ENCODE measurements at places on chromosomes 7 and 10.

DNA sequence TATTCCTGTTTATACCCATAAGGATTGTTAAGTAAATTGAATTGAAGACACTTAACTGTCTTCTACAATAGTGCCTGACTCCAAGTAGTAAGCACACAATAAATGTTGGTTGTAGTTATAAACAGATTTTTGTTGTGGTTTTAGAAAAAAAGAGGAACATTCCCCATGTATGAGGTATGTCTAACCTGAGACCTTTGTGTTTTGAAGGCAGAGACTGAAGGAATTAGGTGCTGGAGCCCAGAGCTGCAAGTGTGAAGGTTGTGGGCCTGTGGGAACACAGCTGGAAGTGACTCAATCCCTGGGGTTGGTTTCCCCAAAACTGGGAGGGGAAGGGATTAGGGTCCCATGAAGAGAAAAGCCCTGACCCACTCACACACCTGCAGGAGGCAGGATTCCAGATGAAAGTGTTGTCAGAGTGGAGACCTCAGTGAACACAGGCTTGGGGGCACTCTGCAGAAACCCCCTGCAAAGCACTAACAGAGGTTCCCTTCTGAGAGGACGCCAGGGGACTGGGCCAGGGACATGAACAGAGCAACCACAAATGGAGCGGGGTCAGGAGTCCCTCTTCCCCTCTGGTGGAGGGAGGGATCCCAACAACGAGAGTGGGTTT, 265.1 kb upstream of the KLF14 start:
- DNase-seq = no peak

- DNase-seq = no peak
These were observed 9.5 kb downstream of the PPA1 start for GRCh38 chr10:70223728-70224127.

GRCh38 chr10:59093461-59093860, 83.0 kb upstream of the PHYHIPL start:
- DNase-seq = no peak

- DNase-seq = no peak
These were observed 17.5 kb downstream of the STEAP1B start for GRCh38 chr7:22482503-22482902.

DNA sequence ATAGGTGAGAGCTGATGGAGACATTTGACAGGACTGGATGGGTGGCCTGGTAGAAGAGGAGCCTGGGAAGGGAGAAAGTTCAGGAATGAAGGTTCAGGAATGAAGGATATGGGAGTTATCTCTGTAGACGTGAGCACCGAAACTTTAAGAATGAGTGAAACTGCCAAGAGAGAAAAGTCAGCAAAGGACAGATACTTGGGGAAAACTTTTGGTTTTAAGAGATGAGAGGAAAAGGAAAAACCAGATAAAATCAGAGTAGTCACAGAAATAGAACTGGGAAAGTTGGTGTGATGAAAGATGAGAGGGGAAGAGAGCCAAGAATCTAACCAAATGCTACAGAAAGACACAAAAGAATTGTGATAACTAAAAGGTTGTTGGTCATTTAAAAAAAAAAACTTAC, 88.9 kb downstream of the PRR15 start:
- DNase-seq = no peak
